ENCODE measurements at places on chromosomes 12 and 14.

DNA sequence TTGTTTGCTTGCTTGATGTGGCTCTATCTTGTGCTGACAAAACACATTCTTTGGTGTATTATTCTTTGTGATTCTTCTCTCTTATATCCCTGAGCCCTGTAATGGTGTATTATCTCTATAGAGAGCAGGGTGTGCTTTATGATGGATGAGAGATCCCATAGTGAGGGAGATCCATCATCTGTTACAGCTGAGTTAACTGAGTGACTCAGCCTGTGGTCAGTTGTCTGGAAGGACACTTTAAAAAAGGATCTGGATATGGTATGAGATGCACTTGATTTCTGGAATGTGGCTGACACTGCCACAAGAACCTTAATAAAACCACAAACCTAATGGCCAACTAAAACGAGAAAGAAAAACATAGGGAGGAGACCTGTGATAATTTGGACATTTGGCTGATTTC, 461.4 kb upstream of the SYT1 start:
- no peak for DNase-seq

DNA sequence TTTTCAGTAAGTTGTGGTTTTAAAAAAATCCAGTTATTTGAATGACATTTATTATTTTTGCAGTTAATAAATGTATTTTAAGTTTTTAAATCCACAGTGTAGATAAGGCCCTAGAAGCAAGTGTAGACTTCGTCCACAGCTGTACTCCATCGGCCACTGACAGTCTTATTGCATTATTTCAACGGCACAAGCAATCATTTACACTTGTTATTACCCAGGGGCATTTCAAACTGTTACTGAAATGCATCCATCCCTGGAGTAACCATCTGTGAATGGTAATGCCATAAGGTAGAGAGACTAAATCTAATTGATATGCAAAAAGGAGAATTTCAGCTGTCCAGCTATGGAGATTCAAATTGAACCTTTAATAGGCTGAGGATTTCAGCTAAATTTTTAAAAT, 48.4 kb downstream of the BICD1 start:
- no peak for DNase-seq

DNA sequence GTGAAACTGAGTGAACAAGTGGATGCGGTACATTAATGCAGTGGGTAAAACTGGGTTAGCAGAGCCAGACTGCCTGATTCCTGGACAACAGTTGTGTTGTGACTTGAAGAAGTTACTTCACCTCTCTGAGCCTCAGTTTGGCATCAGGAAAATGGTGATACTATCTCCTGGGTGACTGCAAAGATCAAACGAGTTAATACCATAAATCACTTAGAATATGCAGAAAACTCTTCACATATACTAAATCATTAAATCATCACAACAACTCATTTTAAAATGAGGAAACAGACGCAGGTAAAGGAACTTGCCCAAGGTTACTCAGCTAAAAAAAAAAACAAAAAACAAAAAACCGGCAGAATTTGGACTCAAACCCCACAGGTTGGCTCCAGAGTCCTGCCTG, 811 bp downstream of the MTERF2 start:
- DNase-seq = no peak

- DNase-seq = no peak
Observed at GRCh38 chr12:72543777-72544467, 271.8 kb downstream of the TRHDE start.

Data from progenitor cell of endocrine pancreas (in vitro differentiated cells).